Pancreas (tissue), 10 donors: ENCODE measurements at places on chromosomes 13 and 19. TPM values are rescaled to one million over a fixed set of nuclear protein-coding genes. Genes with fewer than 3 reads are reported as not detected.

Gene NLRP9
- total RNA-seq, result not detected

Gene SMIM24
- total RNA-seq, result 1.2 TPM

Gene LILRA6
- 1.3 TPM for total RNA-seq

DNA sequence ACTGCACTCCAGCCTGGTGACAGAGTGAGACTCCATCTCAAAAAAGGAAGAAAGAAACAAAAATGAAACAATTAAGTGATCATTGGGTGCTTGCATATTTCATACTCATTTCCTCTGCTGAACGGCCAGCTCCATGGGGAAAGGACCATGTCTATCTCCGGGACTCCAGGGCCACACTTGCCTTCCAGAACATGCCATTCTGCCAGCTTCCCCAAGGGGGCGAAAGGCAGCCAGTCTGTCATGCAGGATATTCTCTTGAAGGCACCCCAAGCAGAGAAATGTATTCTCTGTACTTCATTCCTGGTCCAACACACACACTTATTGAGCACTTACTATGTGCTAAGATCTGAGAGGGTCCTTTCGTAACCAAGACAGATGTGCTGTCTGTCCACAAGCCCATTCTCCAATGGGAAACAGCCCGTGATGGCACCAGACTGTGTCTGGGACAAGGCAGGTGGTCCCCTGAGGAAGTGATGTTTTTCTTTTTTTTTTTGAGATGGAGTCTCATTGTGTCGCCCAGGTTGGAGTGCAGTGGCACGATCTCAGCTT is 10.2 kb upstream of the CARM1 start:
- no peaks in the 10 kb centered on the region for H3K36me3 ChIP-seq
- no peak overlapping the region for H3K27ac ChIP-seq
- H3K4me3 ChIP-seq, result no peak overlapping the region
- no peak for DNase-seq
- no peaks in the 10 kb centered on the region for H3K27me3 ChIP-seq

Gene KEAP1
- total RNA-seq, result 25.2 TPM

Gene ZSCAN18
- 21.3 TPM for total RNA-seq

Gene APLP1
- total RNA-seq, result 44.0 TPM

DNA sequence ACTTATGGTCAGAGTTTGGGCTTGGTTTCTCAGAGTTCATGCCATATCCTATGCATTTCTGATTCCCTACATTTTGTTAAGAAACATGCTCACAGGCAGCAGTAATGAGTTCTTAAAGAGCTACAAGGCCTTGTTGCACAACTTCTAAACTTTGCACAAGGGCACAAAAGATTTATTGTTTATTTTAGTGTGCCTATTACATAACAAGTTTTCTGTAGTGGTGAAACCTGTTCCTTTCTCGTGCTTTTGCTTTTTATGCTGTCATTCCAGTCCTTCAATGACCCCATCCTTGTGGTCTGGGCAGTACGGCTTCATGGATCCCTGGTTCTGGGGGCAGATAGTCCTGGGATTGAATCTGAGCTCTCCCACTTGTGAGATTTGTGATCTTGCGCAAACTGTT is 17.8 kb downstream of the ZNF507 start:
- H3K36me3 ChIP-seq, result peaks cover 21% of the 10 kb centered on the region
- no peak for DNase-seq
- H3K4me3 ChIP-seq, result no peak overlapping the region
- H3K27me3 ChIP-seq, result no peaks in the 10 kb centered on the region

Gene ZNF547
- total RNA-seq, result 1.1 TPM

GRCh38 chr13:97194479-97194878 is 27.7 kb upstream of the MBNL2 start:
- H3K4me1 ChIP-seq, result no peaks in the 10 kb centered on the region
- no peaks in the 10 kb centered on the region for H3K36me3 ChIP-seq
- no peak overlapping the region for H3K27ac ChIP-seq
- no peak overlapping the region for H3K4me3 ChIP-seq

DNA sequence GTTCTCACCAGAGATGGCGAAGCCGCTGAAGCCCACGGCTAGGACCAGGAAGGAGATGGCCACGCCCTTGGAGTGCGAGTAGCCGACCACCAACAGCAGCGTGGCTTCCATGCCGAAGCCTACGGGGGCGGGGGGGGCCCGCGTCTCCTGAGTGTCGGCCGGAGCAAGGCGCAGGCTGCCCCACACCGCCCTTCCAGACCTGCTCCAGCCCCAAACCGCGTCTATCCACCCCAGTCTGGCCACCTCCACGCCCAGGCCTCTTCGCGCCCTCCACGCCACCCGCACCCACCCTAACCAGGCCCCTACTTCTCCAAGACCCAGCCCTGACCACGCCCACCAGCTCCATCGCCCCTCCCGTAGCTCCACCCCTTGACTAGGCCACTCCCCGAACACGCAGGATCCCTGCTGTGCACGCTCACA is 6.2 kb downstream of the GFY start:
- H3K36me3 ChIP-seq, result no peaks in the 10 kb centered on the region
- peaks cover 6% of the 10 kb centered on the region for H3K4me1 ChIP-seq
- no peaks in the 10 kb centered on the region for H3K27me3 ChIP-seq
- H3K4me3 ChIP-seq, result no peak overlapping the region
- no peak for DNase-seq
- H3K27ac ChIP-seq, result no peak overlapping the region

Gene ARHGAP45
- total RNA-seq, result 5.1 TPM

Gene BEST2
- total RNA-seq, result not detected

Gene KLK15
- not detected for total RNA-seq

- no peaks in the 10 kb centered on the region for H3K4me1 ChIP-seq
- H3K27ac ChIP-seq, result no peak overlapping the region
- H3K36me3 ChIP-seq, result no peaks in the 10 kb centered on the region
- no peaks in the 10 kb centered on the region for H3K27me3 ChIP-seq
- DNase-seq, result no peak
These were observed 59.1 kb upstream of the PDX1 start for GRCh38 chr13:27860743-27861142.

GRCh38 chr13:53336441-53337160 is 308.0 kb downstream of the OLFM4 start:
- H3K4me3 ChIP-seq, result no peak overlapping the region
- no peak overlapping the region for H3K27ac ChIP-seq
- no peak for DNase-seq
- no peaks in the 10 kb centered on the region for H3K27me3 ChIP-seq
